ENCODE measurements at places on chromosomes 5 and 9. TPM values are rescaled to one million over a fixed set of nuclear protein-coding genes. Genes with fewer than 3 reads are reported as not detected.

DNA sequence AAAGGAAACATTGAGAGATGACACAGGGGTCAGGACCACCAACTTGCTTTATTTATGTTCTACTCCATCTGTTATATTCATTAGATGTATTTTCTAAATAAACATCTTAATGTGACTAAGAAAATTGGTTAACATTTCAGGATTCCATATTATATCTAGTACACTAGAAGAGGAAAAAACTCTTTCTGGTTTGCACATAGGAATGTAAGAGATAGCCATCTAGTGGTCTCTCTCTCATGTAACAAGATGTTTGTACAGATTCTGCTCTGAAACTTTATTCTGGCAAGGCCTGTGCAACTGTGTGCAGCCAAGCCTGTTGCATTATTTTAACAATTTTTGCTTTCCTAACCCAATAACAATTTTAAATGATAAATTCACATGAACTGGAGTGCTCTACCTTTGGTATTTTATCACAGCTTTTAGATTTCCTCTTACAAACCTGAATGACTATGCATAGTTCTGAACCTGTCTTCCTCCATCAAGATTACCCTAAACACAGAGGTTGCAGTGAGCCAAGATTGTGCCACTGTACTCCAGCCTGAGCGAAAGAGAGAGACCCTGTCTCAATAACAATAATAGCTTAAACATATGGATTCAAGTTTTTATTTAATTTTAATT is 148.2 kb downstream of the GIN1 start:
- H3K4me3 ChIP-seq: no peak overlapping the region
- H3K27ac ChIP-seq: no peak overlapping the region
- no peaks in the 10 kb centered on the region for H3K4me1 ChIP-seq
- peaks cover 4% of the 10 kb centered on the region for H3K36me3 ChIP-seq
- H3K27me3 ChIP-seq: peaks cover 1% of the 10 kb centered on the region
- DNase-seq: no peak

DNA sequence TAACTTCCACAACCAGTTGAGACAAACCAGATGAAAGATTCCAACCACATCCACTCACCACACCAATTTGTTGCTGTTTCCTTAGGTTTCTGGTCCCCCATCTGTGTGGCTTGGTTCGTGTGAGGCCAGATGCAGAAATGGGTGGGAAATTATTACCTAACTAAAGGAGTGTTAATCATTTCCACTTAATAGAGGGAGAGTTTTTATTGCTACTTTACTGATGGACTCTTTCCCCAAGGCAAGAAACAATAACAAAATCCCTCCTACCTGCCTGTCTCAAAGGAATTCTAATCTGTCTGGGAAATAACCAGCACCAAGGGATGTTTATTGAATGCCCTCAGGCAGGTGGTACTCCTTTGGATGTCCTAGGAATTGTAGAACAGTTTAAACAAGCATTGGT is 76.3 kb downstream of the TMEM167A start:
- H3K36me3 ChIP-seq: no peaks in the 10 kb centered on the region
- H3K4me3 ChIP-seq: no peak overlapping the region
- peaks cover 3% of the 10 kb centered on the region for H3K27me3 ChIP-seq
- H3K4me1 ChIP-seq: no peaks in the 10 kb centered on the region
- no peak overlapping the region for H3K27ac ChIP-seq

DNA sequence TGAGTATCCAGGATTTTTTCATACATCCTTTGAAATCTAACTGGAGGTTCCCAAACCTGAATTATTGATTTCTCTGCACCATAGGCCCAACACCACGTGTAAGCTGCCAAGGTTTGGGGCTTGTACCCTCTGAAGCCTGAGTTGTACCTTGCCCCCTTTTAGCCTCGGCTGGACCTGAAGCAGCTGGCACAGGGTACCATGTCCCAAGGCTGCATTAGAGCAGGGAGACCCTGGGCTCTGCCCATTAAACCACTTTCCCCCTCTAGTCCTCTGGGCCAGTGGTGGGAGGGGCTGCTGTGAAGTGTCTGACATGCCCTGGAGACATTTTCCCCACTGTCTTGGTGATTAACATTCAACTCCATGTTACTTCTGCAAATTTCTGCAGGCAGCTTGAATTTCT is 532.9 kb upstream of the NUDT12 start:
- H3K36me3 ChIP-seq: no peaks in the 10 kb centered on the region
- no peak for DNase-seq
- H3K27me3 ChIP-seq: no peaks in the 10 kb centered on the region
- no peaks in the 10 kb centered on the region for H3K4me1 ChIP-seq
- no peak overlapping the region for H3K4me3 ChIP-seq

DNA sequence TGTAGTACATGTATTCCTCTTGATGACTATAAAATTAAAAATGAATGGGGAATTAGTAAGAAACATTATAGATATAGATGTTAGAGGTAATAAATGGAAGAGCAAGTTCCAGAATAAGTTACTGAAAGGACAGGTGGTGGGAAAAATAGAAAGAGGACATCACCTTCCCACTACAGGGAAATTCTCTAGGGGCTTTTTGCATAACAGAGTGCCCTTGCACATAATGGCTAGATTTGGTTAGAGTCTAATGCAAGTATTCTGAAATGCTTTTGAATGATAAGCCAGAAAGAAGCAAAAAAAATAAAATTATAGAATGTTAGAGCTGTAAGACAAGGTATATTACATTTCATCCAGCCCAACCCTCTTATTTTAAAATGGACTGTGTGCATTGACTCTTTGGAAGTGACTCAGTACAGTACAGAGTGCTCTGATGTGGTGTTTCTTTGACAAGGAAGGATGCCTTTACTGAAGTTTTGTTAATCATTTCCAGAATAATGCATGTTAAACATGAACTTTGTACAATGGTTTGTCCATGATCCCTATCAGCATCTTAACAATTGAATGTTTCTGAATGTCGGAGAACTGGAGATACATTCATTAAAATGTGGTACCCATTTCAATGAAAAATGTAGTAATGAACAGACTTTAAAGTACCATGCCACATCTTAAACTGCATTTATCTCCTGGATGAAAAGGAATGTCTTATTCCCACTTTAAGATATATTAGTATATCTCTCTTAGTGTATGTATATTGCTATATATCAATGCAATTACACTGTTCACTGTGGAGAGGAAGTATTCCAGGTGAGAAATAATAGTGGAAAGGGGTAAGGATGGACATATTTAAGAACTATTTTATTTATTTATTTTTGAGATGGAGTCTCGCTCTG is 391.1 kb downstream of the ADGRV1 start:
- no peaks in the 10 kb centered on the region for H3K36me3 ChIP-seq
- no peak for DNase-seq
- no peak overlapping the region for H3K27ac ChIP-seq
- H3K4me3 ChIP-seq: no peak overlapping the region

The PCDHGA10 gene
- total RNA-seq: 0.13 TPM

The OR13C9 gene
- not detected for total RNA-seq

The SPATA31C1 gene
- total RNA-seq: not detected

The ENHO gene
- not detected for total RNA-seq
